ENCODE measurements at places on chromosomes 5 and 9. TPM values are rescaled to one million over a fixed set of nuclear protein-coding genes. Genes with fewer than 3 reads are reported as not detected.
A peak's percentile ranks its signal among the peaks of the same experiment; 100 is the strongest.

DNA sequence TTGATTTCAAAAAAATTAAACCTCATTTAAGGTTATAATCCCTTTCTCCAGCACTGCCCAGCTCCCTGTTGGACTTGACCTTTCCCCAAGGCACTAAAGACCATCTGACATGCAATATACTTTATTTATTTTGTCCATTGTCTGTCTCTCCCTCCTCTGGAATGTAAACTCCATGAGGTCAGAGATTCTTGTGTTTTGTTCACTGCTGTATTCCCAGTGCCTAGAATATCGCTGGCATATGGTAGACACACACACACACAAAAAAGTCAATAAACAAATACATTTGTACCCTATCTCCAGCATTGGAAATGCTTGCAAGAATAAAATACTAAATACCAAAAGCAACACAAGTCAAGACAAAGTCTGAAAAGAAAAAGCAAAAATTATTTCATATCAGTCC is 17.3 kb upstream of the ARSB start:
- DNase-seq: no peak
- peaks cover 2% of the 10 kb centered on the region for H3K27me3 ChIP-seq
- H3K4me3 ChIP-seq: no peak overlapping the region
- H3K4me1 ChIP-seq: no peaks in the 10 kb centered on the region
- H3K36me3 ChIP-seq: no peaks in the 10 kb centered on the region

DNA sequence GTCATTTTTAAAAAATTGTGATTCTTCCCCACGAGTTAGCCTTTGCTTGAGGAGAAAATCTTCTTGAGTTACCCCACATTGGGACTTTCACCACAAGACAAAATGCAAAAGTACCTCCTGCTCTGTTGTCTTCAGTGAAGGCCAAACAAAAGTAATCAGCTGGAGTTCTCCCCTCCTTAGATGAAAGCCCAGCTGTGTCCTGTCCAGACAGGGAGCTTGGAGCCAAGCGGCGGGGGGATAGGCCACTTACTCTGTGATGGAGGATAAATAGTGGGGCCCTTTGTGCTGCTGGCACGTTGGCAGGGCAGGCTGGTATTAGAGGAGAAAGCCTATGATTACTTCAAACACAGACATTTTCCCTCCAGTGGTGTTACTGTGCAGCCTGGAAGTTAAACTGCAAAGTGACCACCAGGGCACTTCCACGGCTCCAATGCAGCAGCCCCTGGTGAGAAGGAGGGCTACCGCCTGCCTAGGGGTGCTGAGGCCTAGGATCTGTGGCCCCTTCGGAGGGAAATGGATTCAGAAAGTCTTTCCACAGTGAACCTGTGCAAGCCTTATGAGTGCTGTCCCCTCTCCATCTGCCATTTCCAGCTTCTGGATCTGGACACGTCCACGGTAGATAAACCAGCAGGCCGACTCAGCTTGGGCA is 155.0 kb downstream of the TMEM167A start:
- no peak overlapping the region for H3K4me3 ChIP-seq
- no peak overlapping the region for H3K27ac ChIP-seq
- H3K4me1 ChIP-seq: no peaks in the 10 kb centered on the region
- H3K36me3 ChIP-seq: no peaks in the 10 kb centered on the region

- no peaks in the 10 kb centered on the region for H3K4me1 ChIP-seq
- no peaks in the 10 kb centered on the region for H3K36me3 ChIP-seq
- H3K27me3 ChIP-seq: no peaks in the 10 kb centered on the region
- H3K27ac ChIP-seq: no peak overlapping the region
- DNase-seq: no peak
Measured at GRCh38 chr9:115226152-115226551, 108.2 kb upstream of the TNC start.

DNA sequence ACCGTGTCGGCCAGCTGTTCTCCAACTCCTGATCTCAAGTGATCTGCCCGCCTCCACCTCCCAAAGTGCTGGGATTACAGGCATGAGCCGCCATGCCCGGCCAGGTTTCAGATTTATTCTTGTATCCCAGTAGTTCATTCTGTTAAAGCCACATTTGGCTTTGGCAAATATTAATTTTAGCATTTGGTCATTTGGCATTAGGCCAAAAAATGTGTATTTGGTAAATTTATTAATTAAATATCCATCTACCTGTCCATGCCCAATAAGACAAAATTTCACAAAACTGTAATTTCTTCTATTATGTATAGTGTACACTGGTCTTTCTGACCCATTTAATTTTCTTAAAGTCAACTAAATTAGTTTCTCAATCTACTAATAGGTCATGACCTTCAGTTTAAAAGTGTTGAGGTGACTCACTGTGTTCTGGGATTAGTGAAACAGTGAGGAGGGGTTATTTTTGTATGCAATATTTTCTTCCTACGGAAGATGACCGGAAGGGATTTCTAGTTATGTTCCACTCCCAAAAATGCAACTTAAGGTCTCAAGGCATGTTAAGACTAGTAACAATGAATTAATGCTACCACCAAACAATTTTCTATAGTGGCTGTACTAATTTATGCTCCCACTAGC is 21.0 kb downstream of the OSTF1 start:
- peak overlapping the region; percentile 50 for H3K27ac ChIP-seq
- DNase-seq: no peak
- no peaks in the 10 kb centered on the region for H3K27me3 ChIP-seq

GRCh38 chr5:3212869-3213268 is 382.8 kb upstream of the IRX1 start:
- H3K27me3 ChIP-seq: no peaks in the 10 kb centered on the region
- no peak for DNase-seq
- no peaks in the 10 kb centered on the region for H3K4me1 ChIP-seq
- no peak overlapping the region for H3K27ac ChIP-seq
- no peak overlapping the region for H3K4me3 ChIP-seq

DNA sequence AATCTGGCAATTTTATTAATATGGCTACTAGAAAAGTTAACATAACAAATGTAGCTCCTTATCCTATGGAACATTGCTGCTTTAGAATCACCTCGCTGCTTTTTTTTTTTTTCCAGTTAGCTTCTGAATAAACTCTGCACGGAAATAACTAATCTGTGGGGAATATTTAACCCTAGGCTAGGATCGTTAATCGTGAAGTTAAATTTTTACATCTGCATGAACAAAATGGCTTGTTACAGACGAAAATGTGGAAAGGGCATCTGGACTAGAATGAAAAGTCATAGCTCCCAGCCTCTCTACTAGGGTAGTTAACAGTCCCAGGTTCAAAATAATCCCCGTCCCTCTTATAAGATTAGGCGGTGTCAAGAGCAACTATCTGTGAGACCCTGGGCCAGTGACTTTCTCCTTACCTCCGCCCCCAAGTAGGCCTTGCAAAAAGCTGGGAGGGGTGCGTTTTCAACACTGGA is 470 bp upstream of the SLC22A5 start:
- H3K4me3 ChIP-seq: peak overlapping the region; percentile 67
- H3K4me1 ChIP-seq: peaks cover 8% of the 10 kb centered on the region
- H3K27me3 ChIP-seq: no peaks in the 10 kb centered on the region
- DNase-seq: no peak
- H3K36me3 ChIP-seq: no peaks in the 10 kb centered on the region
- H3K27ac ChIP-seq: peak overlapping the region; percentile 76

DNA sequence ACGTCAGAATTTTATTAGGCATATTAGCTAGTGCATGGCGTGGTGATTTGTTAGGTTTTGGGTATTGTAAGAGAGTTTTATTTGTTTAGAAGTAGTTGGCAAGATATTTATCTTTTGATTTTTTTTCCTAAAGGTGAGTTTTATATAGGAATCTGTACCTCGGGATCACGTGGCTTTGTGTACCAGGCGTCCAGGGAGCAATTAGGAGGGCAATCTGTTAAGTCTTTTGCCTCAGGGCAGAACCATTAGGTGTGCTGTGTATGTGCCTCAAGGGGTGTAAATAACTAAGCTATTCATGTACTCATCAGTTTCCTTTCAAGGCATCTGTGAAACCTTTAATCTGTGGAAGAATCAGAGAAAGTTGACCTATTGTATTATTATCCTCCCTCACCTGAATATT is 39.4 kb downstream of the ZSWIM6 start:
- no peak overlapping the region for H3K27ac ChIP-seq
- H3K27me3 ChIP-seq: no peaks in the 10 kb centered on the region
- no peaks in the 10 kb centered on the region for H3K4me1 ChIP-seq
- H3K4me3 ChIP-seq: no peak overlapping the region
- DNase-seq: no peak
- H3K36me3 ChIP-seq: no peaks in the 10 kb centered on the region

- H3K4me1 ChIP-seq: peaks cover 13% of the 10 kb centered on the region
- DNase-seq: no peak
- no peaks in the 10 kb centered on the region for H3K27me3 ChIP-seq
- H3K27ac ChIP-seq: peak overlapping the region; percentile 88
Measured at GRCh38 chr5:41925555-41925951, 472 bp downstream of the FBXO4 start.

DNA sequence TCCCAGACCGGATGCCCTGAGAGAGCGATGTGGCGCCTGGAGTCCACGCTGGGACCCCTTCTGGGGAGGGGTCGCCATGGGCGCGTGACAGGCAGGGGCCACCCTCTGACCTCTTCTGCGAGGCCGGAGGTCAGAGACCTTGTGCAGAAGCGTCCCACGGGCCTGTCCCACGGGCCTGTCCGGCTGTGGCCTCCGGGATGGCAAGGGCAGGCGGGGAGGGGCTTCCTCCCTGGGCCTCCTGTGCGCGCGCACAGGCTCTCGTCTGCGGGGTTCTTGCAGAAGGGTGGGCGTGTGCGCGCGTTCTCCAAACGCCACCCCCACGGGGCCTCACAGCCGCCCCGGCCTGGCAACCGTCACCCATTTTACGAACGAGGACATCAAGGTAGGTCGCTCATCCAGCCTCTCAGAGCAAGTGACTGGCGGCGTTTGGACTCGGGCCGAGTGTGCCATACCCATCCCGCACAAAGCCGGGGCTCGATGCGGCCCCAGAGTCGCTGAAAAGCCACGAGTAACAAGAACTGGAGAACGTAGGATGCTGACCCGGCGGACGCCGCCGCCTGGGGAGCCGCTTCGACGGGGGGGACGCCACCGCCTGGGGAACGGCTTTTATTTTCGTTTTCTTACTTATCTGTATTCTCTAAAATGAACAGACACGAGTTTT is 897 bp downstream of the AHRR start:
- peaks cover 22% of the 10 kb centered on the region for H3K27me3 ChIP-seq
- no peak overlapping the region for H3K27ac ChIP-seq
- peaks cover 12% of the 10 kb centered on the region for H3K4me1 ChIP-seq

GRCh38 chr9:107875571-107875980 is 386.0 kb upstream of the KLF4 start:
- no peaks in the 10 kb centered on the region for H3K36me3 ChIP-seq
- H3K4me1 ChIP-seq: peaks cover 5% of the 10 kb centered on the region
- H3K27ac ChIP-seq: no peak overlapping the region
- H3K4me3 ChIP-seq: no peak overlapping the region

- no peak for DNase-seq
- no peak overlapping the region for H3K4me3 ChIP-seq
- peaks cover 18% of the 10 kb centered on the region for H3K36me3 ChIP-seq
Measured at GRCh38 chr5:172906436-172906835, 52.8 kb upstream of the RPL26L1 start.

GRCh38 chr5:72857396-72857795 is 40.9 kb downstream of the TNPO1 start:
- no peak for DNase-seq
- H3K4me1 ChIP-seq: peaks cover 4% of the 10 kb centered on the region
- no peaks in the 10 kb centered on the region for H3K27me3 ChIP-seq
- H3K4me3 ChIP-seq: no peak overlapping the region
- no peak overlapping the region for H3K27ac ChIP-seq
- peaks cover 55% of the 10 kb centered on the region for H3K36me3 ChIP-seq

- no peak overlapping the region for H3K4me3 ChIP-seq
- no peak for DNase-seq
- no peaks in the 10 kb centered on the region for H3K27me3 ChIP-seq
Measured at GRCh38 chr5:133460172-133460758, 152.1 kb downstream of the FSTL4 start.

GRCh38 chr5:113083481-113083880 is 106.9 kb downstream of the DCP2 start:
- H3K4me3 ChIP-seq: no peak overlapping the region
- no peaks in the 10 kb centered on the region for H3K36me3 ChIP-seq
- DNase-seq: no peak
- no peak overlapping the region for H3K27ac ChIP-seq
- H3K27me3 ChIP-seq: no peaks in the 10 kb centered on the region

- peaks cover 10% of the 10 kb centered on the region for H3K4me1 ChIP-seq
- no peaks in the 10 kb centered on the region for H3K27me3 ChIP-seq
- no peaks in the 10 kb centered on the region for H3K36me3 ChIP-seq
- DNase-seq: no peak
- H3K4me3 ChIP-seq: no peak overlapping the region
Measured at GRCh38 chr9:6417186-6417585, 4.2 kb downstream of the UHRF2 start.

The SLC36A3 gene
- total RNA-seq: not detected

The IRX2 gene
- total RNA-seq: not detected

The TRIM41 gene
- total RNA-seq: 33.4 TPM

The ADGRD2 gene
- not detected for total RNA-seq

The FOXD4L4 gene
- total RNA-seq: not detected

The SLC34A1 gene
- total RNA-seq: 0.66 TPM

The ENTREP1 gene
- not detected for total RNA-seq

The HRH2 gene
- 13.9 TPM for total RNA-seq

The TRIM36 gene
- total RNA-seq: 1.2 TPM

The PTPDC1 gene
- total RNA-seq: 2.8 TPM

The LRRTM2 gene
- total RNA-seq: 0.43 TPM

Measured in natural killer cell (primary cell).